ENCODE measurements at places on chromosomes 12 and 14.

DNA sequence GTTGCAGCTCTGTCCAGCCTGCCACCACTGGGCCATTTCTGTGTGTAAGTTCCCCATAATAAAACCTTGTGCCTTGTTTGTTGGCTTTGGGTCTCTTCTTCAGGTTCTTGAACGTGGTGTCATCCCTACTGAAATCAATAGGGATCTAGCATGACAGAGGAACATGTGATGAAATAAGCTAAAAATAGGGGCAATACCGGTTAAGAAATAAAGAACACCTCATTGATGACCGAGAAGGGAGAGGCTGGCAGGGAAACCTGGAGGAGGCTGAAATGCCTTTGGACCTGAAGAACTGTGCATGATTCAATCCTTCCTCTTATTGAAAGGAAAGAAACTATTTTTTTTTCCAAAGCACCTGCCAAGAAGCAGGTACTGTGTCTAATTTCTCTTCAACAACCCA is 172.3 kb downstream of the PPM1H start:
- DNase-seq = no peak

DNA sequence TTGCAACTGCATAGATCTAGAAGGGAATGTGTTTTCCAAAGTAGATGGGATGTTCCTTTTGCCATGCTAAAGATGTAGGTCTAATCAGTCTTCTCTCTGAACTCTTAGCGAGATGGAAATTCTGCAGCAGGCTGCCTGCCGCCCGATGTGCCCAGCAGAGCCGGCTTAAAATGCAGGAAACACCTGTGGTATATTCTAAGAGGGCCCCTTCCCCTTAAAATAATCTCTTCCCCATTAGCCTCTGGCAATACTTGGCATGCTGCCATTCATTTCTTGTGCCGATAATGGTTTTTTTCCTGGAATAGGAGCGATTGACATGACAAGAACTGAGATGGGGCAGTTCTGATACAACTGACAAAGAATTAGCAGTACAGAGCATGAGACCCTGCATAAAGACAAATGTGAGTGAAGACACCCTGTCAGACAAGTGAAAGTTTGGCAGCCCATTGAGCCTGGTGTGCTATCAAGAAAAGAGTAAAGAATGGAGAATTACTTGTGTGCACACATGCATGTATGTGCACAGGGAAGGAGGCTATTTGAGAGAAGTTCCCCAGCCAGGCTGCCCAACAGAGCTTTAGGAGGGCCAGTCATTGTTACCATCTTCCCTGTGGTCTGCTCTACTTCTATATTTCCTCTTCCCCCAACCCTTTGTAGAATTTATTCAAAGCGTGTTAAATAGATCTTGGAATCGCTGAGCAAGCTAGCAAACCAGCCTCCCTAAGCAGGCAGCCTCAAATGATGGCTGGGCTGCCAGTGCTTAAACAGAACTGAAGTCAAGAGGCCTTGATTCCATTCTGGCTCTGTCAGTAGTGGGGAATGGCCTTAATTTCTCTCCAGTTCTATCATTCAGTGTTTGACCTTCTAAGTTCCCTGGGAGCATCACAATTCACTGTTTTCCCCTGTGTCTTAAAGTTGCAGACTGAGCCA is 29.6 kb upstream of the NTF3 start:
- no peak for DNase-seq

GRCh38 chr12:109718390-109718789 is 4.8 kb downstream of the FAM222A start:
- no peak for DNase-seq

DNA sequence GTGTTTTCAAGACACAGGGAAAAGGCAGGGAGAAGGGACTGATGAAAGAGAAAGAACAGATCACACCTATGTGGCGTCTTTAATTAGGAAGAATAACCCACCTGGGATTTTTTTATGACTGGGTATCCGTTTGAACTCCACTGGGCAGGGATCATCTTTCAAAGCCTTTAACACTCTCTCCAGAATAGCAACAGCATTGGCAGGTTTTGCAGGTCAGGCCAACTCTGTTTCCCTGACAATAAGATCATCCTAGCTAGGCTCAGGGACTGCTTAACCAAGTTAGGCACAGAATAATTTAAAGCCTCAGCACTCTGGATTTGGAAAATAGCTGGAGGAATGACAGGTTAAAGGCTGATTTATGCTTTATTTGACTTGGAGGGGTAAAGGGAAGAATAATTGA is 117.6 kb downstream of the SUDS3 start:
- DNase-seq = no peak

DNA sequence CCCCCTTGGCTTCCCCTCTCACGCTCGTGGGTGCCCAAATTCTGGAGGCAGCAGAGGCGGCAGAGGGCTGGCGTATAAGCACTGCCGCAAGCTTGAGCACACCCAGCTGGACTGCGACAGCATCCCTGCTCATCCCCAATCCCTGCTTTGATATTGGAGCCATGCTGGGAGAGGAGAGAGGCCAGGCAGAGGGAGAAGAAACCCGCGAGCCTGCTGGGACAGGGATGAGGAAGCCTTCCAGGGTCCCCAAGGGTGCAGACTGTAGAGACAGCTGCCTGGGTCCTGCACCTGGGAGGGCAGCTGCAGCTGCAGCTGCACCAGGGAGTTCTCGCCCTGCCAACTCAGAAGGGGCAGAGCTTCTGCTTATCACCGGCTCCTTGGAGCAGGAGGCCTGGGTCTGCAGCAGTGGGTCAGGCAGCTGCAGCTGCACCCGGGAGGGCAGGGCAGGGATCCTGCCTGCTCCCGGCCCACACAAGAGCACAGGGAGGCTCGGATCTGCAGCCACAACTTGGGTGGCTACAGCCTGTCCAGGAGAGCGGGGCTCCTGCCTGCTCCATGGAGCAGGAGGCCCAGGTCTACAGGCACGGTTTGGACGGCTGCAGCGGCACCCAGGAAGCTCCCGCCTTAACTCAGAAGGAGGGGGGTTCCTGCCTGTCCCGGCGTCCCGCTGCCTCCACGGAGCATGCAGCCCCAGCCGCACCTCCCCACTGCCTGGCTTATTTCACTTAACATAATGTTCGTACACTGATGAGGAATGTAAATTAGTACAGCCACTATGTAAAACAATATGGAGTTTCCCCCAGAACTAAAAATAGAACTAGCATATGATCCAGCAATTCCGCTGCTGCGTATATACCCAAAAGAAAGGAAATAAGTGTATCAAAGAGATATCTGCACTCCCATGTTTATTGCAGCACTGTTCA is 60.4 kb upstream of the SGPP1 start:
- DNase-seq = no peak

- no peak for DNase-seq
These were observed at the start of gene SIX6 for GRCh38 chr14:60508707-60509437. Gene SIX6 (plus strand): TSS chr14:60509146. CDS start chr14:60509399, 253 bp downstream.

DNA sequence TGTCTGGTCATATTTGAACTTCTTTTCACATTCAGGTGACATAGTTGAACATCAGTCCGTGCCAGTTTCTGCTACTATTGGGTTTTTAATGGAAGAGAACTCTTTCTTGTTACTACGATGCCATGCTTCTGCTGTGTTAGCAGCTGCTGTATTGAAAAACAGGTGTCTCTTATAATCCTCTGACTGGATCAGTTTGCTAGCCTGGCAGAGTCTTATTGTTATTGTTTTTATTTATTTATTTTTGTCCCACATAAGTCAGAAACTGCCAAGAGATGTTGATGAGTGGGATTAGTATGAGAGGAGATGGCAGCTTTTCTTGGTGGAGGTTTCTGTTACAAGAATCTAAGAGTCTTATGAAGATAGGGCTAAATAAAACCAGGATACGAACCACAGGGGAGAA is 14.6 kb downstream of the ETV6 start:
- DNase-seq = no peak

- DNase-seq = no peak
These were observed 483.6 kb upstream of the RGS6 start for GRCh38 chr14:71448431-71449315.

DNA sequence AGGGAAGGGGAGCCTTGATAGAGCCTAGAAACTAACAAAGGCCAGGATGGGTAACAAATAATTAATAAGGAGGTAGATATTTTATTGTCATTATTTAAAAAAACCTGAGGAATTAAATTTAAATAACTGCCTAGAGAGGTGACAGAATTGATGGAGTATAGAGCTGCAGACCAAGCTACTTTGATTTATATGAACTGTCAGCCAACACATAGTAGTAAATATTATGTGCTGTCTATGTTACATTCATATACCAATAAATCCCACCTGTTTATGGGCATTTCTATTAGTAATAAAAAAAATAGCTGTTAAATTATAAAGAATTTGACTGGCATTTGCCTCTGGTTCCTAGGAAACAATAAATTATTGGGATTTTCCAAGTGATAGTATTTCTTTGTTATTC is 37.7 kb downstream of the TSPAN19 start:
- no peak for DNase-seq

GRCh38 chr12:52686063-52686462 is 5.9 kb upstream of the KRT1 start:
- DNase-seq = no peak

- DNase-seq = no peak
These were observed 92.2 kb downstream of the GALNT9 start for GRCh38 chr12:132236930-132237771.

GRCh38 chr12:138898-139534 is 72.4 kb downstream of the IQSEC3 start:
- no peak for DNase-seq

GRCh38 chr14:103653805-103654204 is 24.8 kb downstream of the KLC1 start:
- DNase-seq = no peak

GRCh38 chr12:6627616-6628015 is 8.1 kb downstream of the LPAR5 start:
- DNase-seq = no peak

- no peak for DNase-seq
These were observed 52.8 kb downstream of the IGF1 start for GRCh38 chr12:102427543-102427941.

DNA sequence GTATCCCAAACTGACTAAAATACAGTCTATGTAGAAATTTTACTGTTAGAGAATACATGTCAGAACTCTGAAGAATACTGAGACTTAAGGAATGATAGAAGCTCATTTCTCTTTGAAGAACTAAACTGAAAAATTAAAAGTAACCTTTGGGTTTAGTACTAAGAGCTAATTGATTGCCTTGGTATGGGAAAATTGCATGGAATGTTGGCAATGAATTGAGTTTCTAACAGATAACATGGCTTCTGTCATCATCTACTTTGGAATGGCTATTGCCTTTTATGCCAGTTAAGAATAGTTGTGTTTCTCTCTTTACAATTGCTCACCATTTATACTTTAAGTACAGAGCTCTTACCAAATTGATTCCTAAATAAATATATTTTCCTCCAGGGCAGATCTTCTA is 308.8 kb upstream of the SYT1 start:
- no peak for DNase-seq

- DNase-seq = peak; percentile 43
These were observed 7.6 kb upstream of the STK38L start for GRCh38 chr12:27236498-27236897.

DNA sequence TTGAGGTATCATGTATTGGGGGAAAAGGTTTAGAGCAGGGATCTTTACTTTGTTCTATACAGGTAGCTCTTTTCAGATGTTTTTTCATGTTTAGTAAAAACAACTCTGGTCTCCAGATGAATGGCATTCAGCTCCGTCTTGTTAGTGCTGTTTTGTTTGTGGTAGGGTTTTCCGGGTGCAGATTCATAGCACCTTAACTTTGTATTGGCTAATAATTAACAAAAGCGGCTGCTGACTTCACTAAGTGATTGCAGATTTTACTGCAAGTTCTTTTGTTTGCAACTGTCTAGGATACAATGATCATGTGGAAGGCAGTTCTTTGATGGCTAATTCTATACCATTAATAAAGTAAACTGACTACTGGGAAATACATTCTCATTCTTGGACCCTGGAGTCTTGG is 32.2 kb upstream of the BHLHE41 start:
- no peak for DNase-seq

- no peak for DNase-seq
These were observed 1222.1 kb upstream of the TMEM132C start for GRCh38 chr12:127044836-127045235.

GRCh38 chr12:6532051-6532926 is 2.0 kb upstream of the GAPDH start:
- DNase-seq = peak; percentile 99

DNA sequence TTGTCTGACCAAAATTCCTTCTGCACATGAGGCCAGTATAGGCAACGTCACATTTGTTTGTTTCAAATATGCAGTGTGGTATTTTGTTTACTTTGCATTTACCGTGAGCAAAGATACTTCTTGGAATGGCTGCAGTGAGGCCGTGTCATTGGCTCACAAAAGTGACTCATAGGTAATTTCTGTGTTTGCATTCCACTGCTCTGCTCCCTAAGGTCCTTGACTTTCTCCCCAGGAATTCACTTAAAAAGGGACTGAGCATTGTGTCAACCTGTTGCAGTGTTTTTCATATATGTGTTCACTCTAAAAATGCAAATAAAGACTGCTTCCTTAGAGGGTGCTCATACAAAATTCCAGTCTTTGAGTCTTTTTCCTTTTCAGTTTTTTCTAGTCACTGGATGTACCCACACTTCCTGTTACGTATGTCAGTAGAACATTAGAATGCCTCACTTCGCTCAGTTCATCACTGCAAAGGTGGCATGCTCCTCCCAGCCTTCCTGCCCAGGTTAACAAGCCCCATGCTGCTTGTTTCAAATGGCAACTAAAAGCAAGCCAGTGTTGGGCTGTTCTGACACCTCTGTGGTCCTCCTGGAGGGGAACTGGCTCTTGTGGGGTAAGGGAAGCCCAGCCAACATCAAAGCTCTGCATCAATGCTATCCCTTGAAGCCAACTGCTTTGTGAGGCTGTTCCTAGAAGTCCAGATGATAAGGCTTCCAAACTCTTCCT is 9.1 kb downstream of the C12orf76 start:
- peak; percentile 97 for DNase-seq

DNA sequence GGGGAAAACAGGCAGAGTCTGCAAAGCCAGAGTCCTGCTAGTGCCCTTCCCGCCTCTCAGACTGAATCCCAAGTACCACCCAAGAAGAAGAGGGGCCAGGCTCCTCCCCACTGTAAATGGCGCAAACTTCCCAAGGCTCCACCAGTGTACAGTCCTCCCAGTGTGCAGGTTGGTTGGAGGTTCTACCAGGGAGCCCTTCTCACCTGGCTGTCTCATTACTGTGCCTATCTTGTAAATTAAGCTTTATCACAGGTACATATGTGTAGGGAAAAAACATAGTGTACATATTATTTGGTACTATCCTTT is 189.7 kb downstream of the FSCB start:
- no peak for DNase-seq

DNA sequence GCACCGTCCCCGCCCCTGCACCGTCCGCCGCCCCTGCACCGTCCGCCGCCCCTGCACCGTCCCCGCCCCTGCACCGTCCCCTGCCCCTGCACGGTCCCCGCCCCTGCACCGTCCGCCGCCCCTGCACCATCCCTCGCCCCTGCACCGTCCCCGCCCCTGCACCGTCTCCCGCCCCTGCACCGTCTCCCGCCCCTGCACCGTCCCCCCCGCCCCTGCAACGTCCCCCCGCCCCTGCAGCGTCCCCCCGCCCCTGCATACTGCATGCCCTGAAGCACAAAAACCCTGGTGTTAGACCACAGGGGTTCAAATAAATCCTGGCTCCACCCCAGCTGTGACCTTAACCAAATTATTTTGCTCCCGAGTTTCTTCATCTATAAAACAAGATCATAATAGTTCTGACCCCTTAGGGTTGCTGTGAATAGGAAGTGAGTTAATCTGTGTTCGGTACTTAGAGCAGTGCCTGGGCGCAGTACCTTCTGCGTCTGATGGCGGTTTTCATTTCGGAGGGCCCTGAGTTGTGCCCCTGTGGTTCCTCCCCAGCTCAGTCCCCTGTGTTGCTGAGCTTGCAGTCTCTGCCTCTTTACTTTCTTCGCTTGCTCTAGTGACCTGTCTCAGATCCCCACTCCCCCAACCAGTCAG is 38.1 kb downstream of the ESRRB start:
- DNase-seq = no peak

Data from H4 (cell line).